IMR-90 (cell line): ENCODE measurements at places on chromosomes 16 and 17. TPM values are rescaled to one million over a fixed set of nuclear protein-coding genes. Genes with fewer than 3 reads are reported as not detected.

The SRL gene
- polyA plus RNA-seq = 0.04 and 0.14 TPM in 2 replicates

The EVI2B gene
- polyA plus RNA-seq = 0.17 and 0.24 TPM in 2 replicates

The DPEP3 gene
- not detected in 2 replicates for polyA plus RNA-seq

DNA sequence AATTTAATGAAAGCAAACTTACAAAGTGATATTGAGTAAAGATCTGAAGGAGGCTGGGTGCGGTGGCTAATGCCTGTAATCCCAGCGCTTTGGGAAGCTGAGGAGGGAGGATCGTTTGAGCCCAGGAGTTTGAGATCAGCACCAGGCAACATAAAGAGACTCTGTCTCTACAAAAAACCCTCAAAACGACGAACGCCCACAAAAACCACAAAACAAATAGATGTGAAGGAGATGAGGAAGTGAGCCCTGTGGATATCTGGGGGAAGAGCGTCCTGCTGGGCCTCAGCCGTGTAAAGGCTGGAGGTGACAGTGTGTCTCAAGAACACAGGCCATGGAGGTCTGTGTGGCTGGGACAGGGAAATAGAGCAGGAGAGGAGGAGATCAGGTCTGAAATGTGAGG lies 68.8 kb downstream of the ITFG1 start:
- DNase-seq = no peak
- no peaks in the 10 kb centered on the region for H3K27me3 ChIP-seq
- H3K4me3 ChIP-seq = no peak overlapping the region
- H3K4me1 ChIP-seq = no peaks in the 10 kb centered on the region
- peaks cover 4% of the 10 kb centered on the region for H3K36me3 ChIP-seq
- H3K27ac ChIP-seq = no peak overlapping the region

DNA sequence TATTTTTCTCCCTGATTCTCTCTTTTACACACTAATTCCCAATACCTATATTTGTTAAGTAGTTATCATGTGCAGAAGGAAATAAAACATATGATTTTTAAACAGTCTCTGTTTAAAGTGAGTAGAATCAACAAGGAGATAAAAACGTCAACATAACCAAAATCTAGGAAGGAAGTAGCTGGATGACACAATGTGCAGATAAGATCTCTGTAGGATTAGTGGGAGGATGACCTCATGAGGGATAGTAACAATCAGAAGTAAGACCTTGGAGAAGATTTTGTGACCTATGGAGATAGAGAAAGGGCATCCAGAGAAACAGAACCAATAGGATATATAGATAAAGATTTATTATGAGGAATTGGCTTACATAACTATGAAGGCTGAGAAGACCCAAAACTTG lies 262.6 kb upstream of the CDH11 start:
- DNase-seq = no peak
- no peak overlapping the region for H3K4me3 ChIP-seq
- no peak overlapping the region for H3K27ac ChIP-seq
- no peaks in the 10 kb centered on the region for H3K27me3 ChIP-seq
- H3K36me3 ChIP-seq = no peaks in the 10 kb centered on the region

DNA sequence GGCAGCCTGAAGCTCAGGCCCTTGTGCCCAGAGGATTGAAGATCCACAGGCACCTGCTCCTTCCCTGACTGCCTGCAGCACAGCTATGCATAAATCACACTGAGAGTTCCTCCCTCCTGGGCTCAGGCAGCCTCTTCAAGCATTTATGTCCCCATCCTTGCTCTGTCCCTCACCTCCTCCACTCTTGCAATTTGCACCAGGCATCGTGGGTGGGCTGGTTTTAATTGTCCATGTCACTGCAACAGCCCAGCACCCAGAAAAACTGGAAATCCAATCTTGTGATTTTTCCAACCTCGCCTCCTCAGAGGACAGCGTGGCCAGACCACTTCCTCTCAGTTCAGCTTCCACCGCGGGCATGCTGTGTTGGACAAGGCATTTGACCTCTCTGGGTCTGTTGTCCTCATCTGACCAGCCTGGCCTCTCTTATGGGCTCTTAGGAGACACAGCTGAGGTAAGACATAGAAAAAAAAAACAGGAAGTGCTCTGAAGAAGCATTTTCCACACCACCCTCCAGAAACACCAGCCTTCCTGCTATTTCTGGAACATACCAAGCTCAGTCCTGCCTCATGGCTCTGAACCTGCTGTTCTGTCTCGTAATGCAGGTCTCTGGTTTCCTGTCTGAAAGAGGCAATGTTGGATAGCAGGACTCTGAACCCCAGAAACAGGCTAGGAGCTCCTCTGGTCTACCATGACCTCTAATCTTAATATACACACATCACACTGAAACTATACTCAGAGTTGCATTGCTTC lies 8.3 kb downstream of the TMEM114 start:
- no peaks in the 10 kb centered on the region for H3K4me1 ChIP-seq
- peaks cover 9% of the 10 kb centered on the region for H3K27me3 ChIP-seq
- H3K27ac ChIP-seq = no peak overlapping the region
- H3K4me3 ChIP-seq = no peak overlapping the region
- no peak for DNase-seq

The TMEM106A gene
- 7.4 and 7.5 TPM in 2 replicates for polyA plus RNA-seq
